ENCODE measurements at places on chromosomes 3 and 15.

- no peak for DNase-seq
Measured at GRCh38 chr3:179018808-179019207, 52.8 kb downstream of the ZMAT3 start.

- DNase-seq = no peak
Measured at GRCh38 chr15:69679623-69680228, 227.1 kb downstream of the RPLP1 start.

DNA sequence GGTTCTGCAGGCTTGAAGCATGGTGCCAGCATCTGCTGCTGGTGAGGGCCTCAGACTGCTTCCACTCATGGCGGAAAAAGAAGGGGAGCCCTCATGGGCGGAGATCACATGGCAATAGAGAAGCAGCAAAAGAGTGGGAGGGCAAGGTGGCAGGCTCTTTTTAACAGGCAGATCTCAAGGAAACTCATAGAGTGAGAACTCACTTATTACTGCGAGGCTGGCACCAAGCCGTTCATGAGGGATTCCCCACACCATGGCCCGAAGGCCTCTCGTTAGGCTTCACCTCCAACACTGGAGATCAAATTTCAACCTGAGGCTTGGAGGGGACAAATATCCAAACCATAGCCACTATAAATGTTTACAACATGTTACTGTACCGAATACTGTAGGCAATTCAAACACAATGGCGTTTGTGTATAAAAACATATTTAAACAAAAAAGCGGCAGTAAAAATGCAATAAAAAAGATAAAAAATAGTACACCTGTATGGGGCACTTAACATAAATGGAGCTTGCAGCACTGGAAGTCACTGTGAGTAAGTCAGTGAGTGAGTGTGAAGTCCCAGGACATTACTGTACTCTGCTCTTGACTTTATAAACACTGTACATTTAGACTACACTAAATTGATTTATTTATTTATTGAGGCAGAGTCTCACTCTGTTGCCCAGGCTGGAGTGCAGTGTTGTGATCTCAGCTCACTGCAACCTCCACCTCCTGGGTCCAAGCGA is 18.8 kb upstream of the MOBP start:
- no peak for DNase-seq

DNA sequence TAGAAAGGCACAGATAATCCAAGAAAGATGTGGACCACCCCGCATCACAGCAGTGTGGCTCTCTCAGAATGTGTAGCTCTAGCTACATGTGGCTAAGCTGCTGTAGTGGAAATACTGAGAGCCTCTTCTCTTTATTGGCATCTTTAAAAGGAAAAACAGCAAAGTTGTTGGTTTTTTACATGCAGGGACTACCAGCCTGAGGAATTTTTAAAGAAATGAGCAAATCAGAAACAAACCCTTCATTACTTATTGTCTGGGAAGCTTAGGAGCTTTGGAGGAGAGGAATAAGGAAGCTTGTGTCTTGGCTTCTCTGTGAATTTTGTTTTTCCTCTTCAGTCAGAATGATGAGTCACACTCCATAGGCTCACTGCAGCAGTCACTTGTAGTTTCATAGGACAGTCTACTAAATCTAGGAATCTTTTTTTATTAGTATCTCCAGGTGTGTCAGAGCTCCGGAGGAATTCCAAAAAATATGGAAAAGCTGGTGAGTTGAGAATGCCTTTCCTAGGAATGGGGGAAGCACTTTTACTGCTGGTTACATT is 27.5 kb downstream of the POLG start:
- no peak for DNase-seq

DNA sequence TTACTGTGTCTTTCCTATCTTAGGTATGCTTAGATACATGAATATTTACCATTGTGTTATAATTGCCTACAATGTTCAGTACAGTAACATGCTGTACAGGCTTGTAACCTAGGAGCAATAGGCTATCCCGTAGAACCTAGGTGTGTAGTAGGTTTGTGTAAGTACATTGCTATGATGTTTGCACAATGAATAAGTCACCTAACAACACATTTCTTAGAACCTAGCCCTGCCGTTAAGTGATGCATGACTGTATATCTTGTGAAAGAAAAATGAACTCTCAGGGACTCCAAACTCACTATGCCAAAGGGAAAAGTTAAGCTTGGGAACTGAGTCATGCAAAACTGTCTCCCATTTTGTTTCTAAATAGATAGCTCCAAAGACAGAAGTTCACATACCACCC is 91.5 kb upstream of the ACP3 start:
- no peak for DNase-seq

GRCh38 chr3:158519776-158520175 is 51.2 kb upstream of the MLF1 start:
- no peak for DNase-seq

GRCh38 chr3:180693656-180694055 is 14.4 kb upstream of the CCDC39 start:
- no peak for DNase-seq

GRCh38 chr3:29465836-29466235 is 185.0 kb downstream of the RBMS3 start:
- no peak for DNase-seq

DNA sequence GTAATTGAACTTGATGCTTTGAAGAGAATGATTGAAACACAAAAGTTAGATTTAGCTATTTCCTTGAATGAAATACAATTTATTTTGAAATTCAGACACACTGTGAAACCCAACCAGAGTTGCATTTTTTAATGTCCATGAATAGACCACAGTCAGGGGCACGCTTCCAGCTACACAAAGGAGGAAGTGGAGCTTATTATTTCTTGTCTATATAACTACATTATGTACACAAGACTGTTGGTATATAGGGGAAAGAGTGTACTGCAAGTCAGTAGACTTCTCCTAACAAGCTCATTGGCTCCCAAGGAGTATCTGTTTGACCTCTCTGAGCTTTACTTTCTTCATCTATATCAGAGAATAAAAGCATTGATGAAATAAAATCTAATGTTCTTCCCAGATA is 326.2 kb downstream of the RYR3 start:
- DNase-seq = no peak

DNA sequence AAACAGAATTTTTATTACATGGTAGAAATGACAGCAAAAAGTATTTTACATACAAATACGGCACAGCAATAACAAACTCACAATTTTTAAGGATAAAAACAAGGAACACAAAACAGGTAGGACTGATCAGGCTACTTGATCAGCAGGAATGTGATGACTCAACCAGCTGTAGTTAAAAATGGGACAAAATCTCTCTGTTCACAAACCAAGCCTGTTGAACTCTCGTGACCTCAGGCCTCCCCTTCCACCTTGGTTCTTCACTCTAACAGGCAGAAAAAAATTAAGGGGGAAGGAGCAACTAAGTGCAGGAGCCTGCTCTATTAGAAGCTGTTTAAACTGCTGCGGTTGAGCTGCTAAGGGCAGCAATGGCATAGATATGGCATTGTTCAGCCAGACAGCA is 18.7 kb downstream of the FBXL22 start:
- no peak for DNase-seq

GRCh38 chr3:79368403-79368802 is 399.4 kb downstream of the ROBO1 start:
- no peak for DNase-seq

Measured in glutamatergic neuron (in vitro differentiated cells).